ENCODE measurements at places on chromosomes 12 and 14.

GRCh38 chr14:35883677-35884293 is 57.6 kb downstream of the BRMS1L start:
- no peaks in the 10 kb centered on the region for H3K27me3 ChIP-seq
- no peak overlapping the region for H3K27ac ChIP-seq
- no peak for DNase-seq
- H3K4me1 ChIP-seq: peaks cover 10% of the 10 kb centered on the region
- H3K4me3 ChIP-seq: no peak overlapping the region

DNA sequence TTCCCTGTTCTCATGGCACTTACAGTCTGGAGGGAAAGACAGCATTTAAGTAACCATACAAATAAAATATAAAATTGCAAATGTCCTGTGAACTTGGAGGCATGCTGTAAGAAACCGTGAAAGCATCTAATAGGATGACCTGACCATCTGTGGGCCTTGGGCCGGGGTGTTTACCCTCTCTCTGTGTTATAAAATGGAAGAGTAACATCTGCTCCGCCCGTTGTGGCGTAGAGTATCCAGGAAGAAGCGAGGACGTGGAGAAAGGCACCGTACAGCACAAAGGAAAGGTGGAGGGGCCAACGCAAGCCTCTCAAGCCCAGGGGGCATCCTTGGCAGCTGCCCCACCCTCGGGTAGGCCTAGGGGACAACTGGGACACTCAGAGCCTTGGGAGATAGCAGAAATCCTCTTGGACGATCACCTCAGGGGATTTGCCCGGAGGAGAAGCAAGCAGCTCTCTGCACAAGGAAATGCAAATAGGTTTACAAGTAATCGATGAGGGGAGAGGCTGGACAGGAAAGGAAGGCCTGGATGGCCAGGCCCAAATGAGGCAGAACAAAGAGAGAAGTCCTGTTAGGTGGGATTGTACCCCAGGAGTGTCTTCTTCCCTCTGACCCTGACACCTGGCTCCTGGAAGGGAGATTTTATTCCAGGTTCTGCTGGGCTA is 26.2 kb downstream of the VSX2 start:
- H3K27ac ChIP-seq: no peak overlapping the region
- no peaks in the 10 kb centered on the region for H3K36me3 ChIP-seq
- no peaks in the 10 kb centered on the region for H3K4me1 ChIP-seq
- H3K4me3 ChIP-seq: no peak overlapping the region

DNA sequence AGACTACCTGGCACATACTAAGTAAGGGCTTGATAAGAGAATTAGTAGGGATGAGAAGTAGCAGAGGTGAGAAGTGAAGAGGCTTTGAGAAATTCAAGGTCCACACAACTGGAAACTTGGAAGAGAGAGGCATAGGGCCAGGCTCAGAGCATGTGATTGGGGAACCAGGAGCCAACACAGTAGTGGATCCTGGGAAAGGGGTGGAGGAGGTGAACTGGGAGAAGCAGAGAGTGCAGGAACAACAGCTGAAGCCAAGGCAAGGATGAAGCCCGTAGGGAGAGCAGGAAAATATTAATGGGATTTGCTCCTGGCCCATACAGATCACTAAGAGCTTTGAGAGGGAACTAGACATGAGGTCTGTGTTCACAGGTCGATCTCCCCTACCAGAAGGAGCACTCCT is 1.4 kb upstream of the ITGB7 start:
- peaks cover 30% of the 10 kb centered on the region for H3K36me3 ChIP-seq
- DNase-seq: no peak
- H3K4me1 ChIP-seq: peaks cover 9% of the 10 kb centered on the region
- H3K27me3 ChIP-seq: no peaks in the 10 kb centered on the region
- H3K4me3 ChIP-seq: no peak overlapping the region

- H3K4me1 ChIP-seq: peaks cover 54% of the 10 kb centered on the region
- peak overlapping the region; percentile 80 for H3K27ac ChIP-seq
- no peak for DNase-seq
- no peaks in the 10 kb centered on the region for H3K27me3 ChIP-seq
Measured at GRCh38 chr12:52245259-52245961, 12.4 kb downstream of the KRT7 start.

Data from thoracic aorta (tissue), 2 donors.